ENCODE measurements at places on chromosomes 6 and 20. TPM values are rescaled to one million over a fixed set of nuclear protein-coding genes. Genes with fewer than 3 reads are reported as not detected.
A peak's percentile ranks its signal among the peaks of the same experiment; 100 is the strongest.

The BNIP5 gene
- total RNA-seq: 5.7 TPM

The ADTRP gene
- total RNA-seq: 63.6 TPM

The HLA-DRB1 gene
- total RNA-seq: 11.6 TPM

The GSTA2 gene
- total RNA-seq: 0.89 TPM

The HS3ST5 gene
- total RNA-seq: not detected

DNA sequence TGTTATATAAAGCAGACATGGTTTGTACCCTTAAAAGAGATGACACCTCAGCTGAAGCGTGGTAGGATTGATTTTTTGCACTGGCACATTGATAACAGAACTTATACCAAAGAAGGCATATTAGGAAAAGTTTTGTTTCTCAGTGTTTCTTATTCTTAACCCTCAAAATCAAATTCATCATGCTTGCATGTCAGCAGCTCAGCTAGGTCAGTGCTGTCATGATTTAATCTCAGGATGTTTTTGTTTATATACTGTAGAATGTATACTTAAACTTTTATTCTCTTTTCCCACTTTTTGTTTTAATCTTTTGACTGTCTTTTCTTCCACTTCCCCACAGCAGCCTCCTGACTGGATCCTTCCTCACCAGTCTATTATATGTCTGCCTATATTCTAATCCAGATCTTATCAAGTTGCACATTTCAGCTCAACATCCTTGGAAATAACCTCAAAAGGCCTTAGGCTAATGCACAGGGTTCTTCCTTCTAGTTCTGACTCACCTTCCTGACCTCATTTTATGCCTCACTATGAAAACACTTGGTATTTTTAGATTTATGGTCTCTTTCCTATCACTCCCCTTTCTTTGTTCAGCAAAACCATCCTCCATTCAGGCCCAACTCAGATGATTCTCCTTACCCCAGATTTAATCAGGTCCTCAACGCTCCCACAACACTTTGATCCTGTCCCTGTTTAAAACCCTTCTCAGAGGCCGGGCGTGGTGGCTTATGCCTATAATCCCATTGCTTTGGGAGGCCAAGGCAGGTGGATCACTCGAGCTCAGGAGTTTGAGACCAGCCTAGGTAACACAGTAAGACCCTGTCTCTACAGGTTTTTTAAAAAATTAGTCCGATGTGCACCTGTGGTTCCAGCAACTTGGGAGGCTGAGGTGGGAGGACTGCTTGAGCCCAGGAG is 7.2 kb downstream of the HEBP2 start:
- no peak overlapping the region for H3K27ac ChIP-seq
- H3K4me1 ChIP-seq: peaks cover 18% of the 10 kb centered on the region
- H3K4me3 ChIP-seq: no peak overlapping the region
- H3K27me3 ChIP-seq: no peaks in the 10 kb centered on the region
- peaks cover 100% of the 10 kb centered on the region for H3K36me3 ChIP-seq
- no peak for DNase-seq

- no peak overlapping the region for H3K27ac ChIP-seq
- no peak overlapping the region for H3K4me3 ChIP-seq
- no peaks in the 10 kb centered on the region for H3K4me1 ChIP-seq
- H3K36me3 ChIP-seq: no peaks in the 10 kb centered on the region
Observed at GRCh38 chr6:1190366-1190765, 121.5 kb upstream of the FOXQ1 start.

GRCh38 chr20:50467718-50468356 is 42.3 kb upstream of the PTPN1 start:
- H3K4me1 ChIP-seq: peaks cover 28% of the 10 kb centered on the region
- no peak overlapping the region for H3K27ac ChIP-seq

GRCh38 chr6:65135567-65135966 is 571.5 kb downstream of the EYS start:
- H3K27me3 ChIP-seq: no peaks in the 10 kb centered on the region
- DNase-seq: no peak
- H3K27ac ChIP-seq: no peak overlapping the region
- no peak overlapping the region for H3K4me3 ChIP-seq
- no peaks in the 10 kb centered on the region for H3K4me1 ChIP-seq

GRCh38 chr6:10363911-10364310 is 51.0 kb downstream of the TFAP2A start:
- H3K27me3 ChIP-seq: no peaks in the 10 kb centered on the region
- DNase-seq: no peak
- H3K4me1 ChIP-seq: no peaks in the 10 kb centered on the region

DNA sequence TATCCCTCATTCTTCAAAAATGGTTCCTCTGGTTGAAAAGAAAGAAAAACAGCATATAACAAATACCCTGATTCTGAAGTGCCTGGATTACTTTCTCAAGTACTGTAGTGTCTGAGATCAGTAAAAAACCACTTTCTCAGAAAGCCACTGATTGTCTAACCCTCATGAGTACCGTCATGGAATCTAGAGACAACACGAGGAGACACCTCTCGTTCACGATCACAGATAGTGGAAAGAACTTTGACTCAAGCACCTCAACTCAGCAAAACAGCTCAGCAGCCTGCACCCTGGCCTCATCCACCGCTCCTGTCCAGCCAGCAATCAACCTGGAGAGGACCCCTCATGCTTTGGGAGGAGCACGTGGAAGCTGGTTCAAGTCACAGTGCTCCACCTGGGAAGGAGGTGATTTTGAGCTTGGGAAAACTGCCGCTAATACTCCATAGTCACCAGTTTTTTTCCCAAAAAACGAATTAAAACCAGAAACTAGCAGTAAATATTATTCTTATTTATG is 1.0 kb downstream of the SCML4 start:
- no peaks in the 10 kb centered on the region for H3K27me3 ChIP-seq
- H3K27ac ChIP-seq: peak overlapping the region; percentile 40
- DNase-seq: no peak
- peaks cover 42% of the 10 kb centered on the region for H3K4me1 ChIP-seq
- H3K36me3 ChIP-seq: no peaks in the 10 kb centered on the region
- no peak overlapping the region for H3K4me3 ChIP-seq

GRCh38 chr6:1761477-1761877 is 151.8 kb downstream of the FOXC1 start:
- peaks cover 19% of the 10 kb centered on the region for H3K4me1 ChIP-seq
- no peak overlapping the region for H3K4me3 ChIP-seq
- H3K27ac ChIP-seq: no peak overlapping the region

- no peaks in the 10 kb centered on the region for H3K27me3 ChIP-seq
- peak overlapping the region; percentile 83 for H3K27ac ChIP-seq
- peaks cover 3% of the 10 kb centered on the region for H3K36me3 ChIP-seq
Observed at GRCh38 chr20:32189691-32190615, 17.6 kb downstream of the PLAGL2 start.

DNA sequence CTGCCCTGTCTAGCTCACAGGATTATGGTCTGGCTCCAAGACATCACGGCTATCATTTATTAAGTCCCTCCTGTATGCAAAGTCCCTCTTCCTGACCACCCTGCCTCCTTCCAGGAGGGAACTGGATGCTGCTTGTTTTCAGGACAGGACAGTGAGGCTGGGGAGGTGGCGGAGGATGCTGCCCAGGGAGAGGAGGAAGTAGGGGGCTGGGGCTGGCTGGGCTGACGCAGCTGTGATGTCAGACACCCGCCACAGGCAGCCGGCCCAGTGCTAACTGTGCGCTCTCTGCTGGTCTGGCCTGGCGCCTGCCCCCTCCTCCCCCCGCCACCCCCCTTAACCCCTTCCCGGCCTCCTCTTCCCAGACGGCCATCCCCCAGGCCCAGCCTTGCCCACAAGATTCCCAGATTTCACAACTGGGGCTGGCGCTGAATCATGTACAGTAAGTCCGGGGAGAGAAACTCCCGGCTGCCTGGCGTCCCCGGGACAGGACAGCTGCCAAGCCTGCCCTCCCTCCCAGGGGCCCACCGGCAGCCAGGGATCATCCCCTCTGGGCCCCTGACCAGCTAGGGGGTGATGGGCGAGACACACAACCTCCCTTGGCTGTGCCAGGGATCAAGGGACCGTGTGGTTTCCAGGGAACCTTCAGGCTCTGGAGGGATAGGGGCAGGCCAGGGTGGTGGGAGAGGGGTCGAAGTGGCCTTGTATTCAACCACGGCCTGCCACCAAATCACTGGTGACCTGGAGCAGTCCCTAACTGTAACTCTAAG is 118.1 kb downstream of the CEBPB start:
- H3K4me1 ChIP-seq: peaks cover 60% of the 10 kb centered on the region
- no peaks in the 10 kb centered on the region for H3K27me3 ChIP-seq
- H3K36me3 ChIP-seq: no peaks in the 10 kb centered on the region
- DNase-seq: peak; percentile 94
- H3K27ac ChIP-seq: peak overlapping the region; percentile 93
- no peak overlapping the region for H3K4me3 ChIP-seq

DNA sequence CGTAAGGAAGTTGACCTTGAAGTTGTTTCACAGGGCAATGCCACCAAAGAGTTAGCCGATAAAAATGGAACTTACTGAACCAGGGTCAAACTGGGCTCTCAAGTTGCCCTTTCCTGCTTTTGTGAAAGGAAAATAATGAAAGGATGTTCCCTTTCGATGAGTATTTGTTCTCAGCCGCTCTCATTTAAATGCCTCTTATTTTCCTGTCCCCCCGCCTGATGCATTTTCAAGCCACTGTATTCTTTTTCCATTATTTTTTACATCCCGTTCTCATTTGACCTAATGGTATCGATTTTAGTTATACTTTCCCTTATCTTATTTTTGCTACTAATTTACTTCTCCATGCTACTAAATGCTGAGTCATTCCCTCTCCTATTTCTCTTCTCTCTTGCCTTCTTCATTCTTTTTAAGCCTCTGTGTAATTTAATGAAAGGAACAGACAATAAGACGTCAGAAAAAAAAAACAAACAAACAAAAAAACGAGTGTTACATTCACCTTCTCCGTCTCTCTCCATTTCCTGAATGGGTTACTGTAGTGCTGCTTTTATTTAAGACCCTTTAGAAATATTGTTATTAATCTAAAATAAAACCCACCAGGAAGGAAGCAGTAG is 655 bp upstream of the NDUFAF4 start:
- H3K27ac ChIP-seq: peak overlapping the region; percentile 90
- H3K27me3 ChIP-seq: no peaks in the 10 kb centered on the region
- H3K4me3 ChIP-seq: peak overlapping the region; percentile 82
- DNase-seq: no peak

- H3K27ac ChIP-seq: no peak overlapping the region
- no peaks in the 10 kb centered on the region for H3K36me3 ChIP-seq
- peaks cover 5% of the 10 kb centered on the region for H3K4me1 ChIP-seq
- H3K4me3 ChIP-seq: no peak overlapping the region
- H3K27me3 ChIP-seq: no peaks in the 10 kb centered on the region
Observed at GRCh38 chr6:35386989-35387388, 44.6 kb downstream of the PPARD start.

GRCh38 chr20:9518576-9519175 is 4.3 kb downstream of the LAMP5 start:
- no peak overlapping the region for H3K4me3 ChIP-seq
- no peak for DNase-seq
- no peaks in the 10 kb centered on the region for H3K36me3 ChIP-seq
- no peak overlapping the region for H3K27ac ChIP-seq

DNA sequence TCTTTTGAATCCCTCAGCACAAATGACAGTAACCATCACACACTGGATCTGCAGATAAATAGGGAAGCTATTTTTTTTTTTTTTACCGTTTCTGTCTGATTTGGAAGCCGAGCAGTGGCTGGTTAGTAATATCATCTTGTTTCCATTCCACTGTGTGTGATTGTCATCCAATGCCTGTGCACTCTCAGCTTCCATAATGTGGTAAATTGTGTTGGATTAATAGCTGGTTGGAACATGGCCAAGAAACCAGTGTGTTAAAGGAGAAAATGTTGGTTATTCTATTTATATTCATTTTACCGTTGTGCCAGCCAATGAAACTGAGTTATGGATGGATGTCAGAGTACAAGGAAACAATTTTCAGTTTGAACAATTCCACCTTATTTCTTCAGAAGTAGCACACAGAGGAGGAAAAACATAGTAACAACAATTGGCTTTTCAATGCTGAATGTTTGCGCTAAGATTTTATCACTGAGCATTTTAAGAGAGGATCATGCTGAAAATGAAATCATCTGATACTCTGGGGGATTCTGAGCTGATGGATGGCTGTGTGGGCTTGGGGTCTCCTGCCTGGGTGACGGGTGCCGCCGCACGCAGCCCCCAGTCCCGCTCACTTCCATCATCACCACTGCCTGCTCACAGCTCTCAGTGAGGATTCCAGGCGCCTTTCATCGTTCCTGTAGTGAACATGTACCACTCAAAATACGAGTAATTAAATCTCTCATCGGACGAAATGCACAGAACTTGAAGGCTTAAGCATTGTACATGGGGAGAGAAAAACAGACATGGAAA is 40.7 kb upstream of the EXOC2 start:
- H3K27ac ChIP-seq: no peak overlapping the region
- peaks cover 6% of the 10 kb centered on the region for H3K4me1 ChIP-seq
- no peak for DNase-seq
- no peaks in the 10 kb centered on the region for H3K36me3 ChIP-seq
- no peak overlapping the region for H3K4me3 ChIP-seq
- peaks cover 6% of the 10 kb centered on the region for H3K27me3 ChIP-seq

DNA sequence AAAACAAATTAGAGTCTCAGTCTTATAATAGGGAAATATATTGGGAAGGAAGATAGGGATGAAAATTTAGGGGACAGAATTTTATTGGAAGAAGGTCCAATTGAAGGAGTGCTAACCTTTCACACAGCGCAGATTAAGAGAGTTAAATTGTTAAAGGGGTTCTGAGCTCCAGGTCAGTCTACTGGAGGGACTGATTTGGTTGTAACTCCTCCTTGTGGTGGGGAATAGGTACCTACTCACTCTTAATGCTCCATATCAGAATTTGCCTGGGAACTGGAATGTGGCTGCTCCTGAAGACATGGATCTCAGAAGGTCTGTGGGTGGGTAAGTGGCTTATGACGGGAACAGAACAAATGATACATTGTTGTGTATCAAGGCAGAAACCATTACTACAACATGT is 143.5 kb downstream of the FLRT3 start:
- no peak overlapping the region for H3K4me3 ChIP-seq
- no peaks in the 10 kb centered on the region for H3K27me3 ChIP-seq
- no peak overlapping the region for H3K27ac ChIP-seq
- no peaks in the 10 kb centered on the region for H3K36me3 ChIP-seq
- DNase-seq: no peak

DNA sequence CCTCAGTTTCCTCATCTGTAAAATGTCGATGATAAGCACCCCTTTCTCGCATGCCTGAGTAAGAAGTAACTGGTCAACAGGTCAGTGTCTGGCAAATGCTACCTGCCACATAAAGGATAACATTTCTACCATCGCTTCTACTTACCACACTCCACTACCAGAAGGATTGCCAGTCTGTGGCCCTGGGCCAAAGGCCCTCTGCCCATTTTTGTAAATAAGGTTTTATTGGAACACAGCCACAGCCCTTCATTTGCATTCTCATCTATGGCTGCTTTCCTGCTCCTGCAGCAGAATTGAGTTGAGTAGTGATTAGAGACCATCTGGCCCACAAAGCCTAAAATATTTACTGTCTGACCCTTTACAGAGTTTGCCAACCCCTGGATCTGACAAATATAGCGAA is 121.8 kb downstream of the TOX2 start:
- H3K27ac ChIP-seq: no peak overlapping the region
- H3K4me1 ChIP-seq: no peaks in the 10 kb centered on the region
- no peak overlapping the region for H3K4me3 ChIP-seq
- H3K36me3 ChIP-seq: no peaks in the 10 kb centered on the region

Measured in stomach (tissue), 19 donors.